ENCODE measurements at places on chromosomes 16 and 17. TPM values are rescaled to one million over a fixed set of nuclear protein-coding genes. Genes with fewer than 3 reads are reported as not detected.

MT4 gene
- polyA plus RNA-seq, result not detected

CCDC92B gene
- polyA plus RNA-seq, result 0.03 TPM

CEMP1 gene
- not detected for polyA plus RNA-seq

FTO gene
- 14.0 TPM for polyA plus RNA-seq

RASL10B gene
- 0.11 TPM for polyA plus RNA-seq

SCIMP gene
- not detected for polyA plus RNA-seq

ALDOA gene
- polyA plus RNA-seq, result 1,464 TPM

OR4D1 gene
- polyA plus RNA-seq, result not detected

SLC5A11 gene
- not detected for polyA plus RNA-seq

LRRC37A gene
- polyA plus RNA-seq, result 0.28 TPM

GRIN2A gene
- not detected for polyA plus RNA-seq

C16orf92 gene
- not detected for polyA plus RNA-seq

AIPL1 gene
- not detected for polyA plus RNA-seq

OR2C1 gene
- 0.06 TPM for polyA plus RNA-seq

ACSM5 gene
- not detected for polyA plus RNA-seq

METRNL gene
- polyA plus RNA-seq, result 2.0 TPM

RGS11 gene
- polyA plus RNA-seq, result not detected

G6PC1 gene
- polyA plus RNA-seq, result not detected

MPP3 gene
- 4.1 TPM for polyA plus RNA-seq

CCL1 gene
- polyA plus RNA-seq, result not detected

KRTAP4-6 gene
- polyA plus RNA-seq, result not detected

OTOP3 gene
- not detected for polyA plus RNA-seq

KRTAP4-8 gene
- polyA plus RNA-seq, result not detected

IL21R gene
- polyA plus RNA-seq, result 0.12 TPM

GNG13 gene
- not detected for polyA plus RNA-seq

KIF18B gene
- polyA plus RNA-seq, result 8.7 TPM

KRTAP2-3 gene
- 1.2 TPM for polyA plus RNA-seq

KIF2B gene
- polyA plus RNA-seq, result not detected

PRAC1 gene
- polyA plus RNA-seq, result not detected

LHX1 gene
- polyA plus RNA-seq, result 0.02 TPM

KCNJ12 gene
- 0.06 TPM for polyA plus RNA-seq

TP53TG3 gene
- not detected for polyA plus RNA-seq

GALR2 gene
- polyA plus RNA-seq, result 0.12 TPM

FOXF1 gene
- not detected for polyA plus RNA-seq

PRCD gene
- polyA plus RNA-seq, result 0.93 TPM

HIC1 gene
- polyA plus RNA-seq, result 0.99 TPM

MYL11 gene
- polyA plus RNA-seq, result 0.30 TPM

GH2 gene
- not detected for polyA plus RNA-seq

SLC6A2 gene
- polyA plus RNA-seq, result not detected

TEKT3 gene
- not detected for polyA plus RNA-seq

CDRT15 gene
- not detected for polyA plus RNA-seq

WIPI1 gene
- polyA plus RNA-seq, result 20.8 TPM

SLFN13 gene
- polyA plus RNA-seq, result 1.1 TPM

CCL5 gene
- 0.08 TPM for polyA plus RNA-seq

SULT1A2 gene
- polyA plus RNA-seq, result 0.06 TPM

Data from foreskin keratinocyte (primary cell).